Lung (tissue), 17 donors: ENCODE measurements at places on chromosomes 3 and 15. TPM values are rescaled to one million over a fixed set of nuclear protein-coding genes. Genes with fewer than 3 reads are reported as not detected.

SLC12A8 gene
- total RNA-seq, result 5.9 TPM

TAGLN3 gene
- 2.6 TPM for total RNA-seq

CSTA gene
- 6.5 TPM for total RNA-seq

HDC gene
- 8.6 TPM for total RNA-seq

DBR1 gene
- total RNA-seq, result 16.0 TPM

SLCO2A1 gene
- 27.2 TPM for total RNA-seq

ECE2 gene
- total RNA-seq, result not detected

GOLGA6B gene
- total RNA-seq, result not detected

SMAD6 gene
- 67.9 TPM for total RNA-seq

EIF4G1 gene
- 211 TPM for total RNA-seq

AP4E1 gene
- 12.7 TPM for total RNA-seq

CHRFAM7A gene
- 7.4 TPM for total RNA-seq

FAM3D gene
- total RNA-seq, result 14.1 TPM

HDAC11 gene
- 12.3 TPM for total RNA-seq

CYP1A1 gene
- total RNA-seq, result 0.31 TPM

POLQ gene
- 0.80 TPM for total RNA-seq

CCR5 gene
- 2.2 TPM for total RNA-seq

HDDC3 gene
- 16.9 TPM for total RNA-seq

HGD gene
- 2.2 TPM for total RNA-seq

NANOGP8 gene
- 0.88 TPM for total RNA-seq

CACNA2D2 gene
- total RNA-seq, result 111 TPM

CLDN18 gene
- total RNA-seq, result 316 TPM
